NCI-H1417 treated with DMSO at 0.1 percent for 48 hours (cell line): ENCODE measurements at places on chromosomes 3 and 15.

DNA sequence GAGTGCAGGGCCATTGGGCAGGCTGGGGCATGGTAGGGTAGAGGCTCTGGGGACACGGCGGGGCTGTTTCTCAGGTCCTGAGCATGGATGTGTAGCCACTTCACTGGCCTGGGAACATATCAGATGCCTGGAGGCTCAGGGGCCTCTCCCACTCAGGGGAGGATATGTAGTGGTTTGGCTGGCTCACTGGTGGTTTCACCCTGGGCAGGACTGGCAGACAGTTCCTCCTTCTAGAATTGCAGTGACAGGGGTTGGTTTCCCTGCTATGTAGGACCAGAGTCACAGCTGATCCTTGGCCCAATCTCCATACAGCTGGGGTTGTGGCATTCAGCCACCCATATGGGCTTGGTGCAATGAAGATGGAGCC lies 4.8 kb upstream of the ARHGAP31 start:
- DNase-seq = no peak

DNA sequence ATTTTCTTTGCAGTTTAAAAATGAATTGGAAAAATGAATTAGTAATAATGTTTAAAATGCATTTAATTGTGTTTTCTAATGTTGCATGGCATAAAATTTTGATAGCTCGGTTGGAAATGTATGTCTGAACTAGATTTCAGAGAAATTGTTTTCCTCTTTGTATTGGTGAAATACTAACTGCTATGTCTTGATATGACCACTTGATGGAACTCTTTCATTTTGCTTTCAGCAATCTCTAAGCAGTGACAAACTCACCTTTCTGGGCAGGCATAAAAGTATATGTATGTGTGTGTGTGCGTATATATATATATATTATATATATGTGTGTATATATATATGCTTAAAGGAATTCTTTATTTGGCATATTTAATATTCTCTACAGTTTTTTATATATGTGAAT lies 239.3 kb upstream of the ZNF717 start:
- DNase-seq = no peak

GRCh38 chr3:177441276-177441812 lies 244.1 kb upstream of the TBL1XR1 start:
- DNase-seq = no peak

GRCh38 chr3:8283193-8283592 lies 218.4 kb upstream of the LMCD1 start:
- DNase-seq = no peak

DNA sequence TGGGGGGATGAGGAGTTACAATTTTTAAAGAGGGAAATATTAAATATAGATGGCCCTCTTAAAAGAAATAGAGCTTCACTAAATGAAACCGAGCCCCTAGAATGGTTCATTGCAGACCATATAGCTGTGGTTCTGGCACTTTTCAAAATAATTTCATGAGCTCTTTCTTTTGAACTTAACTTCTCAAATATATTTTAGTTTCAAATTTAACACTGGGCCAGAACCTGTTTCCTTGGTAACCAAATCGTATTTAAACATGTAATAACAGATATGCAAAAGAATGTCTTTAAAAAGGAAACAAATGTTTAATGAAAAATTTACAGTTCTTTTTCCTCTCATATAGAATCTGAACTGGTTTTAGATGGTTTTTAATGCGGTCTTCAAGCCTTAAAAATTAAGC lies 20.1 kb downstream of the ZBTB38 start:
- no peak for DNase-seq

DNA sequence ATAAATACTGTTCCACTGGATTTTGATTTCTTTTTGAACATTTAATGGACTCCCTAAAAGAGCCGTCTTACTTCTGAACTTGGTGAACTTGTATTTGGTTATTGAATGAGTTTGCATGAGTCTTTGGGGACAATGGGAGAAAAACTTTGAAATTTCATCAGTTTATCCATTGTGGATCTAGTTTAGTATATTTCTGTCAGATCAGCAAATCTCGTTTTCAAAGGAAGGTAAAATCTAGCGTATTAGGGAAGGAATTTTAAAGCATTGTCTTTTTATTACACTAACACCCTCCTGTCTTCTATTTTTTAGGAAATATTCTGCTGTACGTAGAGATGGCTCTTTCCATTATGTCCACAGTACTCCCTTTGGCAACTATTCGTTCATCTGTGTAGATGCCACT lies 12.8 kb downstream of the TMEM62 start:
- no peak for DNase-seq

- no peak for DNase-seq
Observed at GRCh38 chr3:99624496-99625236, 13.7 kb upstream of the COL8A1 start.

DNA sequence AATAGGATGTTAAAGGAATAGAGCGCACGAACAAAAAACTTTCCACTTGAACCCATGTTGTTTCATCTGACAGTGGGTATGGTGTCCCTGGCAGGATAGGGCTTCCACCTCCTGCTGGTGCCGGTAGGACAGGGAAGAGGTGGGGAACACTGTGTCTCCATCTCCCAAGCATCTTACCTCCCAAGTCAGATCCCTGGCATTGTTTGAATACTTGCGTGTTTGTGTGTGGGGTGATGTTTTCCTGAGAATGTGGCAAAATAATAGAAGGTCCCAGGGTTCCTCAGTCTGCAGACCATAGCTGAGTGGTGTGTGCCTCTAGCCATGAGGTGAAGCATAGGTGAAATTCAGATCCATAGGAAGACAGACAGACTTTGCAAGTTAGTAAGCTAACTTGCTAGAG lies 119.4 kb downstream of the IGF1R start:
- no peak for DNase-seq

DNA sequence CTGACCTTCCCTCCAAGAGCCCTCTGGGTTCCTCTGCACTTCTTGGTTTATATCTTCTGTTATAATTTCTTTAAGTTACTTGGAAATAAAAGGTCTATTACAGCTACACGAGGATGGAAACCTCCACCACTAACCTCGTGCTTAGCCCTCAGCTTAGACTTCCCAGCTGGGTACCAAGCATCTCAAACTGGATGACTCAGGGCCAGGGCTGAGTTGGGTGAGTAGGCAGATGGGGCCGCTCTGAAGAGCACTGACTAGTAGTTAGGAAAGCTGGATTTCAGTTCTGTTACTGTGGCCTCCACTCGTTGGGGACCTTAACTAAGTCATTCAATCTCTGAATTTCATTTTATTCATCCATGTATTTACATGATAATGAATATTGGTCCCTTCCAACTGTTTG lies 1036.6 kb downstream of the IGSF11 start:
- DNase-seq = no peak

GRCh38 chr3:143442814-143443447 lies 323.4 kb downstream of the CHST2 start:
- no peak for DNase-seq

GRCh38 chr3:176079785-176080184 lies 1117.5 kb downstream of the TBL1XR1 start:
- DNase-seq = no peak

DNA sequence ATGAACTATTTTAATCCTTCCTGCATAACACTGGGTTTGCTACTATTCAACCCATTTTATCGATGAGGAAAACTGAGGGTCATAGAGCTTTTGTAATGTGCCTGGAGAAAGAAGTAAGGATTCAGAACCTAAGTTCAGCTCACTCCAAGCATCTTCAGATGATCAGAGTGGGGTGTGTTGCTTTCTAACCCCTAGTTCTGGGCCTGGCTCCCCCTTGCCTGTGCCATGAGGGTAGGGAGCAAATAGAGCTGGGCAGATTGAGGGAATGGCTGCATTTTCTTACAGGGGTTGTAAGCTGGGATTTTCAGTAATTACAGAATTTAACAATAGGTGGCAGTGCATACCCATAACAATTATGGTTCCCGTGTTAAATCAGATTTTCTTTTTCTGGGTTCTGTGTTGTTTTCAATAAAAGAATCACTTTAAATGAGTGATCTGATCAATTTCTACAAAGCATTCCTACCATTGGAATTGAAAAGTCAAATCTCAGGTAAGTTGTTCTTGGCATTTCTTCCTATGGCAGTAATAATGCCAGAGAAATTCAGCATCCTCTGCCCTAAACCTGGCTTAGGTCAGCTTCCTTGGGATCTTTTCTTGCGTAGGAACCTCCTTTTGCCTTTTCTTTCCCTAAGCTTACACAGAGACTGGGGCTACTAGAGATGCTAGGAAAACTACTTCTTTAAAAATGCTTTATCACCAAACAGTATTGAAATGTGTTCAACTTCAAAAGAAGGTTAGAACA lies 103.8 kb upstream of the IL12A start:
- DNase-seq = no peak

DNA sequence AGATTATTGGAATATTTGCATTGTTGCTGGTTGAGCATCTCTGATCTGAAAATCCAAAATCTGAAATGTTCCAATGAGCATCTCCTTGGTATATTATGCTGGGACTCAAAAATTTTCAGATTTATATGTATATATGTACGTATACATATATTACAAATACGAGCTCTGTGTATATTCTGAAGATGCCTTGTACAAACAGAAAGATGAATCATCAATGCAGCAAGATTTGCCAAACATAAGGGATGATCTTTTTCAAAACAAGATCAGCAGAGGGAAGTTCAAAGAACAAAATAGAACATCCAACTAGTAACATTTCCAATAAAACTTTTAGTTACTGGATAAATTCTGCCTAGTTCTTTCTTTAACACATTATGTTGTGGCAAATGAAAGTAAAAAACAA lies 42.5 kb downstream of the HERC1 start:
- DNase-seq = no peak

GRCh38 chr3:10357592-10358308 lies 36.8 kb upstream of the SEC13 start:
- DNase-seq = no peak

- no peak for DNase-seq
Observed at GRCh38 chr3:42106646-42107045, 15.5 kb downstream of the TRAK1 start.

DNA sequence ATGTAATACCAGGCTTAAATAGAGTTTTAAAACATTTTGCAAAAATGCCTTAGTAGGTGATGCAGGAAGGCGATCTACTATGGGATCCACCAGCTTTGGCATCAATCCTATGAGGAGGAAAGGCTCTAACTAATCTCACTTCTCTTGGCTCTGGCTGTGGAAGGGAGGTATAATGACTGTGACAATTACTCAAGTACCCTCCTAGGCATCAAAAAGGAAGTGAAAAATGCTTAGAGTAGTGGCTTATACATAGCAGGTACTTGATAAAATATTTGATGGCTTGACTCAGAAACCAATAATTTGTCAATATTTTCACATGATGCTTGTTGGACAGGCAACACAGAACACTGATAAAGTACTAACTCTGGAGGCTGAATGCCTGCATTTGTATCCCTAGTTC lies 34.1 kb upstream of the SERPINI2 start:
- DNase-seq = no peak

DNA sequence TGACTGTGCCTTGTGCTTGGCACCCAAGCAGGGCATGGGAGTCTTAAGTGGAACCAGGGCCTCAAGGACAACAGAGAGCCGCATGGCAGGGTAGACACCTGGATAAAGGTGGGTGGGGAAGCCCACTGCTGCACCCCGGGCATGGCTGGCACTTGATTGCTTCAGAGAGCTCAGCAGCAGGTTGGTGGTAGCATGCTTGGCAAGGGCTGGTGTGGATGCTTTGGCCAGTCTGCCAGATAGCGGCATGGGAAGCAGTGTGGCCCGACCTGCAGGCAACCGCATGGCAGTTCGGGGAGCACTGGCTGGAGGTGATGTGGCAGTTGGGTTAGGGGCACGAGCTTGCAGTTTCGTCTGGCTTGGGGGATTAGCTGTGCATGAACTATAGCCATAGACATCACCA lies 2.5 kb downstream of the CCDC71 start:
- no peak for DNase-seq

DNA sequence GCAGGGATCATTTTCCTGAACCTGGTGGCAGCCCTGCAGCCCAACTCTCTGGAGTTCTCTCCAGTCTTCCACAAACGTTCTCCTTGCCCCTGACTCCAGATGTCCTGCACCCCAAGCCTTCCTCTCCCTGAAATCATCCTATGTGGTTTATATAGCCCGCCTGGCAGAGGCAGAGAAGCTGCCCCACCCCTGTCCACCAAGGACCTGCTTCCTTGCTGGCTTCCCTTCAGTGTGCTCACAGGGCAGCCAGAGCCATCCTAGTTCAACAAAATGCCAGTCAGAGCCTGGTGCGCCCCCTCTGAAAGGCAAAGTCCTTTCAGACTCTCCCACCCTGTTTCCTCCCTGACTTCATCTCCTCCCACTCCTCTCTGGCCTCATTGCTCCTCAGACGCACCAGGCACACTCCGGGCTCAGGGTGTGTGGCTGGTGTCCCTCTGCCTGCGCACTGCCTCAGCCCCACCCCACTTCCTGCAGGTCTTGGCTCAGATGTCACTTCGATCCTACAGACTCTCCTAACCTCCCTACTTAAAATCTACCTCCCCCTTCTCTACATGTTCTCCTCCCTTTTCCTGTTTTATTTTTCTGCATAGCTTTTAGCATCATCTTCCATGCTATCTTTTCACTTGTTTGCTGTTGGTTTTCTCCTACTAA lies 5.9 kb downstream of the KBTBD13 start:
- DNase-seq = no peak

DNA sequence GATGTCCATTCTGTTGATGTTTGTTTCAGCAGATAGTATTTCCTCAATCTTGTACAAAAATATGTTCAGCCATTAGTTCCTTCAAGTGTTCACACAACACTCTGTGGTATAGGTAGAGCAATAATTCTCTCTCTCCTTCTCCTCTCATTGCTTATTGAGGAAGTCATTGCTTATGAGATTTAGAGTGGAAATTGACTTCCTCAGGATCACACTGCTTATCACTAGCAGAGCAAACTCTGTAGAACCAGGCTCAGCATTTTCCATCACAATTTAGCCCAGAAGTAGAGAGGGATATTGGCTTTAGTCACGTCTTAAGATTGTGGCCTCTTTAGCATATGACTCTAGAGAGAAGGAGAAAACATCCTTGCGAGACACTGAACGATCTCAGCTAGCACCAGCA lies 31.2 kb downstream of the RAB11A start:
- DNase-seq = no peak

- no peak for DNase-seq
Observed at GRCh38 chr3:140910860-140911259, 30.8 kb upstream of the SLC25A36 start.

DNA sequence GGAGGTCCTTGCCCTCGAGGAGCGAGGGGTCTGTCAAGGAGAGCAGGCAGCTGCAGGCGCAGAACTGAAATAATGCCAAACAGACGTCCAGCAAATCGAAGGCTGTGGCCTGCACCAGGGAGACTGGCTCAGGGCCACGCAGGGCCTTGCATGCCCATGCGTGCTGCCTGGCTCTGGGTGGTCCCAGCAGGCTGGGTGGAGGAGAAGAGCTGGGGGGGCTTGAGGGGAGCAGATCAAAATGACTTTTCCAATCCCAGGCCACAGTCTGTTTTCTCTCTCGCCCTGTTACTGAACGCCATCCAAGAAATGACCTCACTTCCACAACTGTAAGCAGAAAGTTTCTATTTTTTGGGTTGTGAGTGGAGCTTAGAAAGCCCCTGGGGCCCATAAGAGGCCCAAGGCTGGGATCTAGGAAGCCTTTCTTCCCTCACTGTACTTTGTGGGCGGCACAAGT lies 96.9 kb upstream of the RPL32 start:
- no peak for DNase-seq

GRCh38 chr3:14404186-14404585 lies 1.8 kb downstream of the SLC6A6 start:
- DNase-seq = no peak
